ENCODE measurements at places on chromosomes 3 and 15.

DNA sequence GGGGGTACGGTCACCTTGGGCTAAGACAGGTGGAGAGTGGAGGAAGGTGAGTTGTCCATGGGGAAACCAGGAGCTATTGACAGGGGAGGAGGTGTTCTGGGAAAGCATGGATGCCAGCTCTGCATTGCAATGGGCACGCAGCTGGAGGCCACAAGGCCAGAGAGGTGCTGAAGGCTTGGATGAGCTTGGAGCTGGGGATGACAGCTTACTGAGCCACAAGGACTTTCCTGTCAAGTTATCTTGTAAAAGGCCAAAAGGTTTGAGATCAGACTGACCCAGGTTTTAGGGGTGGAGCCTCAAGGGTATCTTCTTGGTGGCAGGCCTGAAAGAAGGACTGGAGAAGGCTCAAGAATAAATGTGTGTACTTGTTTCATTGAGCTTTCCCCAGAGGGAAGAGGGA lies 115.2 kb downstream of the ASB7 start:
- DNase-seq, result no peak

- no peak for DNase-seq
Observed at GRCh38 chr3:132892956-132893355, 145.2 kb upstream of the TMEM108 start.

- no peak for DNase-seq
Observed at GRCh38 chr3:42880183-42880582, 4.5 kb upstream of the CYP8B1 start.

GRCh38 chr3:99232696-99233095 lies 331.2 kb upstream of the DCBLD2 start:
- no peak for DNase-seq

GRCh38 chr3:136247855-136248590 lies 2.1 kb upstream of the PCCB start:
- DNase-seq, result no peak

GRCh38 chr3:165518346-165518745 lies 318.9 kb downstream of the BCHE start:
- DNase-seq, result no peak
